ENCODE measurements at places on chromosomes 3 and 15.

GRCh38 chr15:67788986-67789385 lies 36.3 kb upstream of the SKOR1 start:
- no peaks in the 10 kb centered on the region for H3K27me3 ChIP-seq
- no peaks in the 10 kb centered on the region for H3K36me3 ChIP-seq
- no peak overlapping the region for H3K27ac ChIP-seq
- H3K4me1 ChIP-seq, result no peaks in the 10 kb centered on the region
- DNase-seq, result no peak

DNA sequence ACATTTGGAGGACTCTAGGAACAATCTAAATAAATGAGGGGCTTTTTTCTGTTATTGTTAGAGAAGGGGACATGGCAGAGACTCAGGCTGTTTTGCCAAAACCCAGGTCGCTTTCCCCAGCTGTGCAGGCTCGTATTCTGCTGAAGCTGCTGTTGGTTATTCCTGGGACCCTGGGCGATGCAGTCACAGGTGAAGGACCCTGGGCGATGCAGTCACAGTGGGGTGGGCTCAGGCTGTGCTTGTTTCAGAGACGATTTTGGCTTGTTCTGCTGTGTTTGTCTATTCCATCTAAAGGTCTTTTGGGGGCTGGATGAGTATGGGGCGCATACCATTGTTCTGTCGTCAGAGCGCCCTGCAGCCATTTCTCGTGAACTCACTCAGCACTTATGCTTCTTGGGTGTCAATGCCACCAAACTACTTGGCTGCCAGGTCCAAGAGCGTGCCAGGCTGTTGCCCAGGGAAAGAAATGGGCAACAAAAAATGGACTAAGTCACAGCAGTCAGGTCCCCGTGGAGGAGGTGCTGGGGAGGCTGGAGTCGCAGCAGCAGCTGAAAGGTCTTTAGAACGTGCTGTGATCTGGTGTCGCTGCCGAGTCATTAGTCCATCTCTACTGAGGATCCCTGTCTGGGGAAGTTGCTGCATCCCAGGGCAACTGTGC lies 151.4 kb downstream of the CHDH start:
- no peaks in the 10 kb centered on the region for H3K27me3 ChIP-seq
- no peaks in the 10 kb centered on the region for H3K36me3 ChIP-seq
- DNase-seq, result no peak
- no peak overlapping the region for H3K27ac ChIP-seq

DNA sequence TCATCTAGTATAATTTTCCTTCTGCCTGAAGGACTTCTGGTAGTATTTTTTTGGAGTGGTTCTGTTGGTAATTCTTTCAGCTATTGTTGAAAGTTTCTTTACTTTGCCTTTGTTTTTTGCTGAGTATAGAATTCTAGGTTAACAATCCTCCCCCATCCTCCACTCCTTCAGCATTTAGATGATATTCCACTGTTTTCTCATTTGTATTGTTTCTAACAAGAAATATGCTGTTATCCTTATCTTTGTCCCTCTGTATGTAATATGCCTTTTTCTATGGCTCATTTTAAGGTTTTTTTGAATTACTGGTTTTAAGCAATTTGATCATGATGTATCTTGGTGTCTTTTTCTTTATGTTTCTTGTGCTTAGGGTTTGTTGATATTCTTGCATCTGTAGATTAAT lies 53.9 kb downstream of the KLF15 start:
- H3K36me3 ChIP-seq, result no peaks in the 10 kb centered on the region
- H3K4me3 ChIP-seq, result no peak overlapping the region
- H3K27ac ChIP-seq, result no peak overlapping the region
- H3K27me3 ChIP-seq, result no peaks in the 10 kb centered on the region

DNA sequence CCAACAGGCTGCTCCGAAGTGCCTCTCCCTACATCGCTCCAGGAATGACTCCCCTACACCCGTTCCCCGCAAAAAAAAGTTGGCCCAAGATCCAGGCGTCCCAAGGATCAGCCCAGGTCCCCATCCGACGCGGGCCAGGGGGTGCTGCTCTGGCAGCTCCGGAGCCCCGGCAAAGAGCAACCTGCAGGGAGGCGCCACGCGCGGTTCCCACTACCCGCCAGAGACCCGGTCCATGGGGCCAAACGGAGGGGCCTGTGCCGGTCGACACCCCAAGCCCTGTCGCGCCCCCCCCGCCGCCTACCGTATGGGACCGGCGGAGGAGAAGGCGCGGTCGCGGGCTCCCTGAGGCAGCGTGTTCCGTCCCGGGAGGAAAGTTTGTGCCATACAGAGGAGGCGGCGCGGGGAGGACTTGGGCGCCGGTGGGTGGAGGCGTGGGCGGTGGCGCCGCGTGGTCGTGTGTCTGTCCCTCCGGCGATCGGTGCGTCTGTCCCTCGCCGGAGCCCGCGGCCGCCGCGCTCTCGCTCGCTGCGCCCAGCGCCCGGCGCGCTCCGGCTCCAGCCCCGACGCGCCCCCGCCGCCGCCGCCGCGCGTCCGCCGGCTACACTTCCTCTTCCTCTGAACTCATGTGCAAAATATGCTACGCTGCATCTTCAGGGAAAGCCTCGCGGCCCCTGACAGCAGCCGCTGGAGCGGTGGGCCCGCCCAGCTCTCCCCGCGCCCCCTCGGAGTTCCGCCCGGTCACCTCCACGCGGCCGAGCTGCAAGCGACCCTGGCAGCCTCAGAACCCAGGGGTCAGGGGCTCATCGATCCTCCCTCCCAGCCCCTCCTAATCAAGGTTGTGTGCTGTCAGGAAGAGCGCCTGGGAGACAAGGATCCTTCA lies at the start of gene RFTN1:
TSS of gene RFTN1 (minus strand) at position 559 of the 880 bp plus-strand sequence. CDS start 19,830 bp downstream, outside the sequence.
- DNase-seq, result peak; percentile 61
- peaks cover 6% of the 10 kb centered on the region for H3K27me3 ChIP-seq
- peak within 1 kb of the TSS; percentile 40 for H3K4me3 ChIP-seq
- no peak within 1 kb of the TSS for H3K27ac ChIP-seq
- no peaks in the 10 kb centered on the region for H3K36me3 ChIP-seq

- no peak overlapping the region for H3K27ac ChIP-seq
- no peak for DNase-seq
- H3K36me3 ChIP-seq, result no peaks in the 10 kb centered on the region
Observed at GRCh38 chr3:17623464-17623863, 119.0 kb downstream of the TBC1D5 start.

GRCh38 chr3:46509661-46510187 lies 11.9 kb downstream of the RTP3 start:
- H3K4me3 ChIP-seq, result no peak overlapping the region
- no peaks in the 10 kb centered on the region for H3K27me3 ChIP-seq
- H3K27ac ChIP-seq, result no peak overlapping the region
- DNase-seq, result no peak
- peaks cover 7% of the 10 kb centered on the region for H3K4me1 ChIP-seq

GRCh38 chr3:192897005-192897404 lies 20.7 kb downstream of the MB21D2 start:
- DNase-seq, result no peak
- H3K36me3 ChIP-seq, result no peaks in the 10 kb centered on the region
- H3K27me3 ChIP-seq, result no peaks in the 10 kb centered on the region
- peaks cover 8% of the 10 kb centered on the region for H3K4me1 ChIP-seq

GRCh38 chr3:58334506-58334884 lies 1.8 kb downstream of the PXK start:
- H3K4me3 ChIP-seq, result no peak overlapping the region
- no peaks in the 10 kb centered on the region for H3K36me3 ChIP-seq
- no peak for DNase-seq
- H3K27ac ChIP-seq, result no peak overlapping the region
- no peaks in the 10 kb centered on the region for H3K27me3 ChIP-seq
- H3K4me1 ChIP-seq, result no peaks in the 10 kb centered on the region

- no peaks in the 10 kb centered on the region for H3K27me3 ChIP-seq
- peaks cover 7% of the 10 kb centered on the region for H3K36me3 ChIP-seq
- H3K4me1 ChIP-seq, result no peaks in the 10 kb centered on the region
- H3K27ac ChIP-seq, result no peak overlapping the region
- H3K4me3 ChIP-seq, result no peak overlapping the region
- DNase-seq, result no peak
Observed at GRCh38 chr3:49377483-49377882, 19.3 kb upstream of the GPX1 start.

DNA sequence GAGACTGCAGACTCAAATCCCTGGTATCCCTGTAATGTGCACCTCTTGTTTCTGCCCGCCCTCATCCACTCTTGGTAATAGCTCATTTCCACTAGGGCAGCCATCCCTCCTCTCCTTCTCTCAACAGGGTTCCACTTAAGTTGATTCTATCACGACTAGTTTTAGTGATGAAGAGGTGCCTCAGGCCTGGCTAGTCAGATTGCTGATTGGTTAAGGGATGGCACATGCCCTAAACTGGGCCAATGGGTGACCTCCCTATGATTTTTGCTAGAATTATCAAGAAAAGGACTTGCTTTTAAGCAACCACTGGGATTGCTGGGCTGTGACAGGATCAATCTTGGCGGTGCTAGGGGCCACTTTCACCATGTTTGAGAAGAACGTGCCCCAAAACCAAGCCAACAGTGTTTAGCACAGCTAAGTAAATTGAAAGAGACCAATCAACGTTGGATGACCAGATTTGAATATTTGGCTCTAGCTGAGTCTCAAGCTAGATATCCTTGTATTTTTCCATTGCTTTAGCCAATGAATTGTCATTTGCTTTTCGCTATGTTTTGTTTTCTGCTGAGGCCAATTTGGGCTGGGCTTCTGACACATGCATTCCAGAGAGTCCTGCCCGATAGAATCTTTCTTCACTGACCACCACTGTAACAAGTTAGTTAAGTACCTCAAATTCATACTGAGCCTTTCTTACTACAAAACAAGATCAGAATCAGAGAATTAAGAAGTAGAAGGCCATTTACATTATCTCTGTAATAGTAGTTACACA lies 131.0 kb downstream of the PDZRN3 start:
- no peaks in the 10 kb centered on the region for H3K36me3 ChIP-seq
- peaks cover 16% of the 10 kb centered on the region for H3K4me1 ChIP-seq
- no peak overlapping the region for H3K4me3 ChIP-seq
- H3K27ac ChIP-seq, result no peak overlapping the region

DNA sequence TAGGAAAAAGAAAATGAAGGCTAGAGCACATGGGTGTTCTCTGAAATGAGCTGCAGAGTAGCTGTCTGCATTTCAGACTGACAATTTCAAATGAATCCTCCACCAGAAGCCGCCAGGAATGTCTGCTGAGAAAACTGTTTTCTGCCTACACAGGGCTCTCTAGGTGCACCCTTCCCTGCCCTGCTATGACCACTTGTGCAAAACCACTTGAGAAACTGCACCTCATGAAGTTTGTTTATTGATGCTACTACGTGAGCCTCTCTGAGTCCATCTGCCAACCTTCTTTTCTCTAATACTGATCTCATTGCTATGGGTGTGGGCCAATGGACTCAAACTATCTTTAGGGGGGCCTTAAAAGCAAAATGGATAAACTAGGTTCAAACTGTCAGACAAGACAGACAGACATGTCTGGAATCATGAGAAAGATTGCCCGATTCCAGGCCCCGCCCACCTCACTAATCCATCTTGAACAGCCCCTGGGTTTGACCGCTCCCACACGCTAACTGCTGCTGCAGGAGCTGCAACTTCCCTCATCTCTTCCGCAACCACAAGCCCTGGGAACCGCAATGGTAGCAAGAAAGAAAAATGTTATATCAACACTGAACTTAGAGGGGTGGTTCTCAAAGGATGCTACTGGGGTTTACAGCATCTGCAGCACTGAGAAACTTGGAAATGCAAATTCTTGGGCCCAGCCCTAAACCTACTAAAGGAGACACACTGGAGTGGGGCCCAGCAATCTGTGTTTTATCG lies 9.0 kb upstream of the CD47 start:
- DNase-seq, result no peak
- H3K4me3 ChIP-seq, result no peak overlapping the region
- H3K27me3 ChIP-seq, result no peaks in the 10 kb centered on the region
- H3K27ac ChIP-seq, result no peak overlapping the region
- H3K4me1 ChIP-seq, result no peaks in the 10 kb centered on the region
- H3K36me3 ChIP-seq, result no peaks in the 10 kb centered on the region

- peaks cover 26% of the 10 kb centered on the region for H3K36me3 ChIP-seq
- no peaks in the 10 kb centered on the region for H3K27me3 ChIP-seq
- no peaks in the 10 kb centered on the region for H3K4me1 ChIP-seq
- DNase-seq, result no peak
- H3K4me3 ChIP-seq, result no peak overlapping the region
- H3K27ac ChIP-seq, result no peak overlapping the region
Observed at GRCh38 chr15:63065262-63066221, 23.0 kb downstream of the TPM1 start.

DNA sequence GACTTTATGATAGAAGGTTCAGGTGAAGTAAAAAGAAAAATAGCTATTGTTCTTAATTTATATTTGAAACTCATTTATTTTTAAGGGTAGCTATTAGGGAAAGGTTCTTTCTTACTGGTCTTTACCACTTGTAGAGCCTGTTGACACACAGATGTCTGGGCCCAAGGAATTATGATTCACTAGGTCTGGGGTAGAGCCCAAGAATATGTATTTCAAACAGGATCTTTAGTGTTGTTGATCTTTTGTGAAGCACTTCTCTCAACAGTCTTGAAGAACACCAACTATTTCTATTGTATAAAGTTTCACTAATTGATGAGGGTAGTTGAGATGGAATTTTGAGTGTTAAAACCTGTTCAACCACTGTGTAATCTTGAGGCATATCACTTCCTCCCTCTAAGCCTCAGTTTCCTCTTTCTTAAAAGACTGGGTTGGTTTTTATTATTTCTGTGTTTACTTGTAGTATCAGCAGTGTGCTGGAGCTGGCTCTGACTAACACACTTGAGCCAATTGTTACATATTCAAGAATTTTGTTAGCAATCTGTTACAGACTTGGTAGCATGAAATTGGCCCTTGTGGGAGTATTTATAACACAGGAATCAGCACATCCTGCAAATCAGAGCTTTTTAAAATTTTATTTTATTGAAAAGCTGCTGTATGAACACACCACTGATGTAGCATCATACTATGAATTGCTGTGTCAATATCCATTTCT lies 155.9 kb downstream of the RBMS3 start:
- H3K36me3 ChIP-seq, result no peaks in the 10 kb centered on the region
- no peak overlapping the region for H3K27ac ChIP-seq
- no peaks in the 10 kb centered on the region for H3K27me3 ChIP-seq
- no peaks in the 10 kb centered on the region for H3K4me1 ChIP-seq
- no peak overlapping the region for H3K4me3 ChIP-seq

DNA sequence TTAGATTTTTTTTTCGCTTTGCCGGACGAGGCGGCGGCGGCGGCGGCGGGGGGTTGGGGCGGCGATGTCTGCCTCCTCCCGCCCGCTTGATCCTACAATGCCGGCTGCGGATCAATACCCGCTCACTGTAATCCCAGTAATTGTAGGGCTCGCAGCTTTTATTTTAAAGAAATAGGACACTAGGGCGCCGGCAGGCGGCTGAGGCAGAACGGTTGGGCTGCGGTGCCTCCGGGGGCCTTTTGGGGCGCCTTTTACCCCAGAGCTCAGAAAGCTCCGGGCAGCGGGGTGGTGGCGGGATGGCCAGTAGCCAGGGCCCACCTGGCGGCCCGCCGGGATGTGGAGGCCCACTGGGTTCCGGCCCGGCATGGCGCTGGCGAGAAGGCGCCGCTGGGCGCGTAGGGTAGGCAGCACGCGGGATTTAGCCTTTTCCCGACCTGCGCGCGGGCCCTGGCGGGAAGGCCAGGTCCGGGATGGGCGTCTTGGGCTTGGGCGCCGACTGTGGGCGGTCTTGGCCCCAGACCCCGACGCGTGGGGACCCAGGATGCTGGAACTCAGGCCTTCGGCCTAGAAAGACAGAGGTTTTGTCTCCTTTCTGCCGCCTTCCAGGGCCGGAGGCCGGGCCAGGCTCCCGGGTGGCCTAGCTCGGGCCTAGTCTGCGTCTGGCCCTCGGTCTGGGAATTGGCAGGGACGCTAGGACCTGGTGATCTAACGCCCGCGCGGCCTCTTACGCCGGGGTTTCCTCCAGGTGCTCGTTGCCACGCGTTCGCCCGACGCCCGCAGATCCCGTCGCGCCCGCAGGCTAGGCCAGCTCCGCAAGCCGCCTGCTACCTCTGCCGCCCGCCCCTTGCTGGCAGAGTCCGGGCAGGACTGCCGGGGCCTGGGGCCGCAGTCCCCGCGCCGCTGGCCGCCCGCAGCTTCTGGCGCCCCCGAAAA lies 15.5 kb upstream of the ONECUT1 start:
- H3K4me1 ChIP-seq, result no peaks in the 10 kb centered on the region
- no peak overlapping the region for H3K27ac ChIP-seq
- H3K4me3 ChIP-seq, result no peak overlapping the region
